ENCODE measurements at places on chromosomes 2 and 18. TPM values are rescaled to one million over a fixed set of nuclear protein-coding genes. Genes with fewer than 3 reads are reported as not detected.

DNA sequence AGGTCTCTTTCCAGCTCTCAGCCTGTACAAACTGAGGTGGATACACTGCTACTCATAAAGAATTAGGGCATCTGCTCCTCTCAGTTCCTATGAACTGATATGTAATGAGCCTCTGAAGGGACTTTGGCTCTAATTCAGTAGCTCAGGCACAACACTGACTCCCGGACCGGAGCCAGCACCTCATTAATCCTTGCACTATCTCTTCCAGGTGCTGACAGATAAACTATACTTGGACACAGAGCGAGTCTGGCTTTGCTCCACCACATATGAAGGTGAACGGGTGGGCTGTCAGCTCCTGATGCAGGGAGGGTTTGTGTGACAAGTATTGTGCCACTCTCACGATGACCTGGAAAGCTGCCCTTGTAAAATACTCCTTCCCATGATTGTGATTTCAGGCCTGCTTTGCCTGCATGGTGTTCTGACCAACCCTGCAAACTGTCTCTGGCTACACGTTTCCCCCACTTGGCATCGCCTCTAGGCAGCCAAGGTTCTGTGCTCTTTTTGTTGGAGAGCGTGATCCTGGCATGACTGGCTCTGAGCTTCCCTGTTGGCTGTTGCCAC, 111.6 kb upstream of the LMAN1 start:
- H3K4me3 ChIP-seq, result no peak overlapping the region
- H3K4me1 ChIP-seq, result no peaks in the 10 kb centered on the region
- H3K27me3 ChIP-seq, result no peaks in the 10 kb centered on the region
- DNase-seq, result no peak
- H3K36me3 ChIP-seq, result no peaks in the 10 kb centered on the region
- no peak overlapping the region for H3K27ac ChIP-seq

- H3K27me3 ChIP-seq, result no peaks in the 10 kb centered on the region
- no peaks in the 10 kb centered on the region for H3K36me3 ChIP-seq
- no peak overlapping the region for H3K27ac ChIP-seq
- no peaks in the 10 kb centered on the region for H3K4me1 ChIP-seq
- no peak overlapping the region for H3K4me3 ChIP-seq
Observed at GRCh38 chr2:185862657-185863398, 124.2 kb downstream of the FSIP2 start.

The SH2D6 gene
- total RNA-seq, result not detected

DNA sequence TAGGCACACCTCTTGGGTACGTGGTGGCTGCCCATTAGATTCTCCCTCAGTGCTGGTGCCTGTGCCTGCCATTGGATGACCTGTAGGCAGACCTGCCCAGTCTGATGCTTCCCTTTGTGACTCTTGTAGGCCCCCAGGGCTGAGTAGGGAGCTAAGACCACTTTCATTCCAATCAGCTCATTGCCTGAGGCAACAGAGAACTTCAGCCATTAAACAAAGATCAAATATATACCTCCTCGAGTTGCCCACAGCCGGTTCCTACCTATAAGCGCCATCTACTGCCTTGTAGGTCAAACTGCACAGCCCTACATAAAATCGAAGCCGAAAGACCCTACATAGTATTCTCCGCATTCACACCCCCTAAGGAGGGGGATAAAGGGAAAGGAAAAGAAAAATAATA, 184.6 kb downstream of the ETAA1 start:
- H3K4me1 ChIP-seq, result no peaks in the 10 kb centered on the region
- no peaks in the 10 kb centered on the region for H3K36me3 ChIP-seq
- H3K4me3 ChIP-seq, result no peak overlapping the region
- H3K27ac ChIP-seq, result no peak overlapping the region
- H3K27me3 ChIP-seq, result no peaks in the 10 kb centered on the region
- no peak for DNase-seq

The CDKL4 gene
- 1.3 TPM for total RNA-seq

The WNT10A gene
- total RNA-seq, result not detected

- no peak overlapping the region for H3K27ac ChIP-seq
- H3K4me3 ChIP-seq, result no peak overlapping the region
- no peaks in the 10 kb centered on the region for H3K36me3 ChIP-seq
- no peaks in the 10 kb centered on the region for H3K4me1 ChIP-seq
Observed at GRCh38 chr2:187429989-187430388, 18.1 kb downstream of the CALCRL start.

DNA sequence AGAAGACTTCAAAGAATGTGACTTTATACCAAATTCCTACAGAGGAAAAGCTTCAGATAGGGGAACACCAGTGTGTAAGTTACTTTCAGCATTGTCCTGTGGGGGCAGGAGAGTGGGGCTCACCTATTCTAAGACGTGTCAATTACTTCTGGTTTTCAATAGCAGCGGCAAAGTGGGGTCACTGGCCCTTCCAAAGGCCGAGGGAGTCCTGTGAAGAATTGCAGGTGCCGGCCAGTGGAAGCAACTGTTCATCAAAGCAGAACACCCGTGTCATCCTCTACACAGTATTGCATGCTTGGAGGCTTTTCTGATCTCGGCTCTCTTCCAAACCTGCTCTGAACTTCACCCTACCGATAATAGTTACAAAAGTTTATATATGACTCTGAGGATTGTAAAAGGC, 1176.5 kb upstream of the TMEFF2 start:
- H3K4me1 ChIP-seq, result no peaks in the 10 kb centered on the region
- no peak for DNase-seq
- no peaks in the 10 kb centered on the region for H3K36me3 ChIP-seq
- no peak overlapping the region for H3K27ac ChIP-seq
- no peaks in the 10 kb centered on the region for H3K27me3 ChIP-seq
- H3K4me3 ChIP-seq, result no peak overlapping the region

The ZCCHC2 gene
- 33.5 TPM for total RNA-seq

GRCh38 chr18:73829146-73829545, 318.5 kb downstream of the FBXO15 start:
- DNase-seq, result no peak
- H3K4me3 ChIP-seq, result no peak overlapping the region
- no peaks in the 10 kb centered on the region for H3K4me1 ChIP-seq
- no peak overlapping the region for H3K27ac ChIP-seq
- H3K27me3 ChIP-seq, result no peaks in the 10 kb centered on the region

The EN1 gene
- not detected for total RNA-seq

The SMPD4 gene
- total RNA-seq, result 32.3 TPM

DNA sequence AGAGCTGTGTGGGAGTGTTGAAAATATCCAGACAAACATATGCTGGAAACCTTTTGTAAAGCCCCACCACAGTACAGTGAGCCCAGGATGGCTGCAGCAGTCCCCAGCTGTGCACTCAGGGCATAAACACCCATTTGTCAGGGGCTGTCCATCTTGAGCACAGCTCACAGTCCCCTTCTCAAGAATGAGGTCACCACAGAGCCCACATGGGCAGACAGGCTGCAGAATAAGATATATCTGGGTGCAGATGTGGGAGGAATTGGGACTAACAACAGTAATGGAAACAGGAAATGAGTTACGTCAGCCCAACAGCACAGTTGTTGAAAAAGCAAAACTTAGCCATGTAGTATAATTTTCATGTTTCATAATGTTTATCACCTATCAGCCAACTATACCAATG, 219.6 kb downstream of the ETAA1 start:
- no peak overlapping the region for H3K4me3 ChIP-seq
- peak; percentile 37 for DNase-seq
- H3K27ac ChIP-seq, result no peak overlapping the region
- H3K36me3 ChIP-seq, result no peaks in the 10 kb centered on the region
- H3K4me1 ChIP-seq, result no peaks in the 10 kb centered on the region
- no peaks in the 10 kb centered on the region for H3K27me3 ChIP-seq

The CSRNP3 gene
- 3.7 TPM for total RNA-seq

DNA sequence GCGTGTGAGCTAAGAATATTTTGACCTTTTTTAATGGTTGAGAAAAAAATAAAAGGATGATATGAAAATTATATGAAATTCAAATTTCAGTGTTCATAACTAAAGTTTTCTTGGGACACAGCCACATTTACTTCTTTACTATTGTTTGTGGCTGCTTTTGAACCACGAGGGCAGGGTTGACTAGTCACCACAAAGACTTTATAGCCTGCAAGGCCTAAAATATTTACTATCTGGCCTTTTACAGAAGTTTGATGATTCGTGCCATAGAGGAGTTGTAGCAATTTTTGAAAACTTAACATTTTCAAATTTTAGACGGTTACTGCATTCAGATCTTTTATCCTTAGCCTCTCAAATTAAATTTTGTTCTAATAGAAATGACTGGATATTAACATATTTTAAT, 69.9 kb downstream of the LIMS1 start:
- no peaks in the 10 kb centered on the region for H3K36me3 ChIP-seq
- no peak for DNase-seq
- no peaks in the 10 kb centered on the region for H3K27me3 ChIP-seq
- peaks cover 1% of the 10 kb centered on the region for H3K4me1 ChIP-seq

The IMPACT gene
- total RNA-seq, result 20.7 TPM

DNA sequence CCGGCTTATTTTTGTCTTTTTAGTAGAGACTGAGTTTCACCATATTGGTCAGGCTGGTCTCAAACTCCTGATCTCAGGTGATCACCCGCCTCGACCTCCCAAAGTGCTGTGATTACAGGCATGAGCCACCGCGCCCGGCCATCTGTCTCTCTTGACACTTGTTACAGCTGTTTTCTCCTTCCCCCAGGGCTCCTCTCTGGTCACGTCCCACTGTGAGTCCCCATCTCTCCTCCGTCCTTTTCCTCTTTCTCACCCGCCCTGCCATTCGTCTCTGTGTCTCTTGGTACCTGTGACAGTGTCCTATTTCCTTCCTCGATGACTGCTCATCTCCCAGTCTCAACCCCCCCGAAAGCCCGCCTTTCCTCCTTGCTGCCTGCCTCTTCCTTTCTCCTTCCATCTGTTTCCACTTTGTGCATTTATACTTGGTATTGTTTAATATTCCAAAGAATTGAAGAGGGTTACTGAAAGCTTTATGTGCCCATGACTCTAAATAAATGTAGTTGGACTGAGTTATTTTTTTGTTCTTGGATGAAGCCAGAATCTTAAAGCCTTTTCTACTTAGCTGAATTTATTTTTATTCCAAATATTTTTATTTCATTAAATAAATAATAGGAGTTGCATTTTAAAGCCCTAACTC, 241.5 kb downstream of the SH3RF3 start:
- no peaks in the 10 kb centered on the region for H3K27me3 ChIP-seq
- no peak overlapping the region for H3K4me3 ChIP-seq
- H3K27ac ChIP-seq, result no peak overlapping the region
- H3K4me1 ChIP-seq, result no peaks in the 10 kb centered on the region
- DNase-seq, result peak; percentile 59

The FOSL2 gene
- 260 TPM for total RNA-seq

- H3K27ac ChIP-seq, result peak overlapping the region; percentile 79
- H3K4me1 ChIP-seq, result peaks cover 2% of the 10 kb centered on the region
- H3K4me3 ChIP-seq, result no peak overlapping the region
- no peaks in the 10 kb centered on the region for H3K36me3 ChIP-seq
- H3K27me3 ChIP-seq, result no peaks in the 10 kb centered on the region
Observed at GRCh38 chr18:22556222-22557167, 138.8 kb upstream of the CTAGE1 start.

DNA sequence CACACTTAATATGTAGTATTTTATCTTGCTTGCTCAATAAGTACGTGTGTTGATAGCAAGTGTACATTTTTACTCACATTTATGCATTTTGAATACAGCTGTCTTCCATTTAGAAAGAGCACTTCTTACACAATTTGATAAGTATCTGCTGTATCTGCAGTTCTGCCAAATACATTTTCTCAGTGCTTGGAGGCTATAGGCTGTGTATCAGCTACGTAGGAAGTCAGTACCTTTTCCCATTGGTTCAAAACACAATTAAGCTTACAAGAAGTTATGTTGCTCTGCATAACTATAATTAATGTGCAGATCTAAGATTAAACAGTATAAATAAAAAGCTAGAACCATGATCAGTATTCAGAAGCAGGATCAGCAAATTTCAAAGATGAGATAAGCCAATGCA, 503.6 kb upstream of the SMIM21 start:
- no peak overlapping the region for H3K4me3 ChIP-seq
- H3K27me3 ChIP-seq, result no peaks in the 10 kb centered on the region
- DNase-seq, result no peak
- no peaks in the 10 kb centered on the region for H3K4me1 ChIP-seq
- H3K36me3 ChIP-seq, result no peaks in the 10 kb centered on the region

The DTNA gene
- total RNA-seq, result 47.6 TPM

The MALL gene
- total RNA-seq, result 21.7 TPM

The ARHGAP28 gene
- 3.5 TPM for total RNA-seq

DNA sequence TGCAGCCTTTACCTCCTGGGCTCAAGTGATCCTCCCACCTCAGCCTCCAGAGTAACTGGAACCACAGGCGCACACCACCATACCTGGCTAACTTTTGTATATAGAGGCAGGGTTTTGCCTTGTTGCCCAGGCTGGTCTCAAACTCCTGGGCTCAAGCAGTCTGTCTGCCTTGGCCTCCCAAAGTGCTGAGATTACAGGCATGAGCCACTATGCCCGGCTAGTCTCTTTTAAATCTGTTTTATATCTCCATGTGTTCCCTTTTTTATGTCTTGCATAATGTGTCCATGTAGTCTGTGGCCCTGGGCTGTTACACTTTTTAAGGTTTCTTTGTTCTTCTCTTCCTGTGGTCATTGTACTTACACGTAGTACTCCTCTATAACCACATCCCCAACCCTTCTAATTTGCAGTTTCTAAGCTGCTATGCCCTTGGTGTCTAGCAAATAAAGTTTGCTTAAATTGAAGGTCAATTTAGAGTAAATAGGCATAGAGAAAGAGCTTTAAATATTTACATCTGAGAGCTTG, 168.2 kb downstream of the MCFD2 start:
- H3K36me3 ChIP-seq, result no peaks in the 10 kb centered on the region

The SPATA3 gene
- total RNA-seq, result not detected

The AGFG1 gene
- 82.9 TPM for total RNA-seq
